ENCODE measurements at places on chromosomes 12 and 14.
A peak's percentile ranks its signal among the peaks of the same experiment; 100 is the strongest.

DNA sequence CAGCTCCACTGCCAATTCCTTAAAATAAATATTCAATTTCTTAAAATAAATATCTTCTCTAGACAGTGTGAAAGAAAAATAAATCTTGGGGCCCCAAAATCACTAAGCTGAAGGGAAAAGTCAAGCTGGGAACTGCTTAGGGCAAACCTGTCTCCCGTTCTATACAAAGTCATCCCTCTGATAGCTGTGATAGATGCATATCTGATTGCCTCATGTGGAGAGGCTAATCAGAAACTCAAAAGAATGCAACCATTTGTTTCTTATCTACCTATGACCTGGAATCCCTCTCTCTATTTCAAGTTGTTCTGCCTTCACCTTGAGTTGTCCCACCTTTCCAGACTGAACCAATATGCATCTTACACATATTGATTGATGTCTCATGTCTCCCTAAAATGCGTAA is 889.8 kb downstream of the TRHDE start:
- no peak for DNase-seq

- DNase-seq = no peak
Measured at GRCh38 chr12:3203713-3204112, 126.5 kb downstream of the TSPAN9 start.

- DNase-seq = peak; percentile 67
Measured at GRCh38 chr12:3200032-3200617, 122.9 kb downstream of the TSPAN9 start.

GRCh38 chr12:83889745-83890144 is 1022.9 kb downstream of the SLC6A15 start:
- no peak for DNase-seq

DNA sequence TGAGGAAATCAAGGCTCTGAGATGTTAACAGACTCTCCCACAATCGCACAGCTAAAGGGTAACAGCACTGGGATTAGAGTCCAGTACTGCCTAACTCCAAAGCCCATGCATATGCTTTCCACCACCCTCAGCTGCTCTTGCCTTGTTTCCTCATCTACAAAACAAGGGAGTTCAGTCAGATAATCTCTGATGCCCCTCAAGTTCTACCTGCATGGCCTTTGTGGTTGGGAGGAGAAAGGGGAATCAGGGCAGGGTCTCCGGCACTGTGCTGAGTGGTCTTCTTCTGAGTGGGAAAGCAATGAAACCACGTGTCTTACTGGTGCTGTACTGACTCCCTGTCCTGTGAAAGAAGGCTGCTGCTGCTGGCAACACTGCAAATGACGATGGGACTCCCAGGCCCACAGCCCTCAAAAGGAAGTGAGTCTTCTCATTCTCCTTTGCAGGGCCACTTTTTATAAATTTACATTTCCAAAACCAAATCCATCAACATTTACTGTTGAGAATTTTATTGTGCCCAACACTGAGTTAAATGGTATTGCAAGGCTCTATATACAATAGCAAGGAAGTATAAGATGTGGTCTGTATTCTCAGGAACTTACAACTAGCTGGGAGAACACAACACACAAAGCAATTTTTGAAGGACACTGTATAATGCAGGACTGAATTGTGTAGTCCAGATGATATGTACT is 19.7 kb upstream of the DUSP16 start:
- no peak for DNase-seq

DNA sequence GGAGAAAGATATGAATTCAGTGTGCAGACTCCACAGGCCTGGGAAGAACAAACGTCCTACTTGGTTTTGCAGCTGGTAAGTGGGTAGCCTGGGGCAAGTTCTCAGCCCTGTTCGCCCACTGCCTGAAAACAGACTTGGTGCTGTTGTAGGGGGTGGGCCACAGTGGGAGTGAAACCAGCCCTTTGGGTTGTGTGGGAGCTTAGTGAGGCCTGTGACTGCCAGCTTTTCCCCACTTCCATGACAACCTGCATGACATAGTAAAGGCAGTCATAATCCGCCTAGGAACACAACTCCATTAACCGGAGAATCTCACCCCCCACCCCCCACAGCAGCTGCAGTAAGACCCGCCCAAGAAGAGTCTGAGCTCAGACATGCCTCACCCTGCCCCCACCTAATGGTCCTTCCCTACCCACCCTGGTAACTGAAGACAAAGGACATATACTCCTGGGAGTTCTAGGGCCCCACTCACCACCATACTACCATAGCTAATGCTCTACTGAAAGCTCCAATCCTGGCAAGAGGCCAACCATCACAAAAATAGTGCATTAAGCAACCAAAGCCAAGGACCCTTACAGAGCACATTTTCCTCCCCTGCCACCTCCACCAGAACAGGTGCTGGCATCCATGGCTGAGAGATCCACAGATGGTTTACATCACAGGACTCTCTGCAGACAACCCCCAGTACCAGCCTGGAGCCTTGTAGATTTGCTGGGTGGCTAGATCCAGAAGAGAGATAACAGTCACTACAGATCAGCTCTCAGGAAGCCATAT is 39.8 kb upstream of the LMNTD1 start:
- no peak for DNase-seq

DNA sequence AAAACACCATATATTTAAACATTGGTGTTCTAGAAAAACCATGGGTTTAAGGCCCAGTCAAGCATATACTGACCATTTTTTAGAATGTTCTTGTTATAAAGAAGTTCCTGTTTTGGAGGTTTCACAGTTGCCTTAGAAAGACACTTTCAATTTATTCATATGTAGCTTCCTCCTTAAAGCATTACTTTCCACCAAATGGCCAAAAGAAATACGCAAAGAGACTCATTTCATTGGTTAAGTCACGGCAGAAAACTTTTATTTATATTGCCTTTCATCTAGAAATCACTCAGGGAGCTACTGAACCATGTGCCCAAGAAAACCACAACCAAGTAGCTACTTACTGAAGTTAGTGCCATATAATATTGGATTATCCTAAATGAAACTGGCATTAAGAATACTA is 40.0 kb downstream of the MYBPC1 start:
- no peak for DNase-seq

DNA sequence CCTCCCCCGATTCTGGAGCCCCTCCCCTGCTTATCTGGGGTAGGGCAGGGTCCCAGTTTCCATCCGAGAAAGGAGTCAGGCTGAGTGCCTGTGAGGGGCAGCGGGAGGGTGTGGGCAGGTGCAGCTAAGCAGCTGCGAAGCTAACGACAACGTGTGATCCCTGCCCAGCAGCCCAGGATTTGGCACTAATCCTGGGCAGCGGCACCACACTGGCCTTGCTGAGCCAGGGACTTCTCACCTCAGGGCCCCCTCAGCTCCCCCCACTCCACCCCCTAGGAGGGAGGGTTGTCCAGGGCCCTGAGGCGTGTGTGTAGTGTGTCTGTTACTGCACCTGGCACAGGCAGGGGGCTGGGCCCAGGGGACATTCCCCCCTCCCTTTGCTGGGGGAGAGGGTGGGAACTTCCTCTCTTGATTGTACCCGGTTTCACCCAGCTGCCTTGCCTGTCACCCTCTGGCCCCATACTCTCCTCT is 1.8 kb downstream of the SMIM41 start:
- no peak for DNase-seq

DNA sequence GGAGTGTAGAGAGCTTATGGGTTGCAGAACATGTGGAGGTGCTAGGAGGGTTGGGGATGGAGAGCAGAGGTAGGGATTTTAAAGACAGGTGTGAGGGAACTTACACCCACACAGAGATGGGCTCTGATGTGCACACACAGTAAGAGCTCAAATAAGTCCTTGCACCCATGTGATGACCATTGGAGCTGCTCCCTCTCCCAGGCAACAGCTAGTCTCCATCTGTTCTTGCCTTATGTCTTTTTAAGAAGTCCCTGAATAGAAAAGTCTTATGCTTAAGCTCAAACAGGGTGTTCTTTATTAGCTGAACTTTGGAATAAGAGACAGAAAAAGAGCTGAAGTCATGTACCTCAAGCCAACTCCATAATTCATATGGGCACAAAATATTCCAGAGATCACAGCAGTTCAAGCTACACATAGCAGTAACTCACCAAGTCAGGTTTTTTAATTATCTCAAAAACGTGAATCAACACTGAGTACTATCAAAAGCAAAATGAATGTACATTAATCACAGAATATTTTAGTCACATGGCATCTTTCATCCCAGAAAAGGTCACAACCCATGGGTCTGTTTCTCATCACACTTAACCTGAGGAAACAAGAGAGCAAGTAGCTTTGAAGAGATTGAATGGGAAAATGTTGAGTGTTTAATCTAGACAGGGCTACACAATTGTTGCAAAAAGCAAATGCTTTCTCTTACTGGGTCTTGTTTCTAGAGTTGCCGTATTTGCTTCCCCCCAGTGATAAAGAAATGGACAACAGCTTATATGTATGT is 1513.6 kb upstream of the SEL1L start:
- peak; percentile 86 for DNase-seq

DNA sequence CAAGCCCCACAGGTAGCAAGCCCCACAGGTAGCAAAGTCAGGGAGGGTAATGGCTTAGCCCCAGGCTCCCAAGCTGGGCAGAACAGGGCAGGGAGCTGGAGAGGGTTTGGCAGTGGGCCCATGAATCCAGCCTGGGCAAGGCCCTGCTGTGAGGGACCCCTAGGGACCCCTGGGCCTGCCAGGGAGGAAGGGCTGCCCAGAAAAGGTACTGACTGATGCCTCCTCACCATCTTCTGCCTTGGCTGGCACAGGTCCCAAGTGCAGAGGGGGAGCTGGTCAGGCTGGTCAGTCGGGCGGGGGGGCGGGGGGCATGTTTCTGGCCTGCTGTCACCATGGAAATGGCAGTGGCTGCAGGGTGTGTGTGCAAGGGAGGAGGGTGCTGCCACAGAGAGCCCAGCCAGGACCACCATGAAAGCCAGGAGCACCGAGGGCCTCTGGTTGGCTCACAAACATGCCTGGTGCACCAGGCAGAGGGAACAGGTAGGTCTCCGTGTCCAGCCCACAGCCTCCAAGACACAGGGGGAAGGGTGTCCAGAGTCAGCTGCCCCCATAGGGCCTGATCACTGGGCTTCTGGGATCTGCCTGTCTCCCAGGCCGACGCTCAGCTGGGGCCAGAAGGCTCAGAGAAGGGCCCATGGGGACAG is 1.5 kb upstream of the CRIP2 start:
- DNase-seq = peak; percentile 20

DNA sequence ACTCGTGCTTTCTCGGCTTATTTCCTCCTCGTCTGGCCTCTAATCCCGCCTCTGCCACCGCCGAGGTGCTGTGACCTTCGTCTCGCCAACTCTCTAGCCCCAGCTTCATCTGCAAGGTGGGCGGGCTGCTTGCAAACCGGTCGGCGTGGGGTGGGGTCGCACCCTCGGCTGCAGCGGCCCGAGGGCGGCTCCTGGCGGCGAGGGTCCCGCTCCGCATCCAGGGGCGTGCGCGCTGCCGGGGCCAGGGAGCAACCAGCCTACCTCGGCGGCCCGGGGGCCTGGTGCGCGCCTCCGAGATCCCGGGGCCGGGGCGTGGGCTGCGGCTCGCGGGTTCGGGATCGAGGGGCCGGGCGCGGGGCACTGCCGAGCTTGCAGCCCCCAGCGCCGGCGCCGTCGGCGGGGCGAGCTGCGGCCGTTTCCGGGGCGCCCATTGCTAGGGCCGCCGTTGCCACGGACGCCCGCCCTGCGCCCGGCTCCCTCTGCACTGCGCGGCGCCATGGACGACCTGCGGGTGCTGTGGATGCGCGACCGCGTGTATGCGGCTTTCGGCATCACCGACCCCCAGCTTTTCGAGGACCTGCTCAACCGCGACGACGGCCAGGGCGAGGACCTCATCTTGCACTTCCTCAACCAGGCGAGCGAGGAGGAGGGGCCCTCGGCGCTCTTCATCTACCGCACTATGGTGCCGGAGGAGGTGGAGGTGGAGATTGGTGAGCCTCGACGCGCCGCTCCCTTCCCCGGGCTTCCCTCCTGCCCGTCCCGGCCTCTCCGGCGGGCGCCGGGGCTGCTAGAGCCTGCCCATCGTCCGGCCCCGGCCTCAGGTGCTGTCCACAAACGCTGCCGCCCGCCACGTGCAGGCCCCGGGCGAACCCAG is at the start of gene DNAH10:
Gene DNAH10, plus strand, starts transcription at position 461 of the 874 bp plus-strand sequence. Its CDS starts 36 bp downstream, at position 497.
- DNase-seq = peak; percentile 13

GRCh38 chr12:107311682-107312081 is 218.3 kb upstream of the CRY1 start:
- no peak for DNase-seq

DNA sequence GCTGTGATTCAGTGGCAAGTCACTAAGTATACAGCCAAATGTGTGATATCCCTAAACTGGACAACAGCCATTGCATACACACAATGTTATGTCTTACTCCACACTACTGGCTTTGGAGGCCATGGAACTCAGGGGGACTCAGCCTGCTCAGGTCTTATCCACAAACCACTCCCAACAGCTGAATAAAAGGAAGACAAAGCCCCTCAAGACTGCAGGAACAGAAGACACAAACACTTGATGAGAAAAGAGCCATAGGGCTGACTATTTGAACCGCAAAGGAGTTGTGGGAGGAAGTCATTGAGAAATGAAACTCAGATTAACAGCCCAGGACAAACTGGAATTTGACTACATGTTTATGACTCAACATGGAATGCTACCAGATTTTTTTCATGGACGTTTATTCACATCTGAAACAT is 40.9 kb downstream of the PTGER2 start:
- DNase-seq = peak; percentile 33

DNA sequence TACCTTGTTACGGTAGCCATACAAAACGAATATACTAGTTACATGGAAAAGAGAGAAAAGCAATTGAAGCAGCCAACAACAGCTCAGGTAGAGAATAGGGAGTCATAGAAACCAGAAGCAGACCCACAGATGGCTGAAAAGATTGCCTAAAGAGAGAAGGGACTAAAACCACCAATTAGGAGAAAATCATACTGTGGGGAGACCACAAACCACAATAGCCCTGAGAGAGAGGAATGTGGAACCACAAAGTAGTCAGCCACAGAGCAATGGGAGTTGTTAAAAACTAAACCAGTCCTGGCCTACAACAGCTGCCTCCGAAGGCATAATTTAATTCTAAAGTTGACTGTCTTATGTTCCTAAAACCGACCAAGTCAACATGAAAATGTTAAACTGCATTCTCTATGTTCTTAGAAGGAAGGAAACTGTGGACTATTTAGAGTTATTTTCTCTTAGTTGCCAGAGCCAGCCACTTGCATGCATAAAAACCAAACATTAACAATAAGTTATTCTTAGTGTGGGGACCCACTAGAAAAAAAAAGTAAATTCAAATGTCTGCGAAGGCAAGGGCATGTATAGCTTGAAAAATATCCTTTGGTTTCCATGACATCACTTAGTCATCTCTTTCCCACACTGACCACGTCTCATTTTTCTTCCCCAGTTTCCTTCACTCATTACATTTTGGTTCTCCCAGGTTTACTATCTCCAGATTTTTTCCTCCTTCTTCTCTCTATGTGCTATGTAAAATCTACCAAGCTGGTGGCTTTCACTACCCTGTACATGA is 398.1 kb downstream of the NOVA1 start:
- DNase-seq = no peak

- no peak for DNase-seq
Measured at GRCh38 chr12:115070313-115070712, 386.3 kb upstream of the TBX3 start.

GRCh38 chr14:70887207-70887681 is 20.0 kb upstream of the PCNX1 start:
- DNase-seq = peak; percentile 26

GRCh38 chr12:93347054-93347785 is 30.5 kb upstream of the NUDT4 start:
- DNase-seq = peak; percentile 17

GRCh38 chr14:66649498-66649897 is 141.6 kb downstream of the GPHN start:
- no peak for DNase-seq

All from umbilical cord (tissue), 2 donors.